Mammary epithelial cell (primary cell): ENCODE measurements at places on chromosomes 16 and 17. TPM values are rescaled to one million over a fixed set of nuclear protein-coding genes. Genes with fewer than 3 reads are reported as not detected.

DNA sequence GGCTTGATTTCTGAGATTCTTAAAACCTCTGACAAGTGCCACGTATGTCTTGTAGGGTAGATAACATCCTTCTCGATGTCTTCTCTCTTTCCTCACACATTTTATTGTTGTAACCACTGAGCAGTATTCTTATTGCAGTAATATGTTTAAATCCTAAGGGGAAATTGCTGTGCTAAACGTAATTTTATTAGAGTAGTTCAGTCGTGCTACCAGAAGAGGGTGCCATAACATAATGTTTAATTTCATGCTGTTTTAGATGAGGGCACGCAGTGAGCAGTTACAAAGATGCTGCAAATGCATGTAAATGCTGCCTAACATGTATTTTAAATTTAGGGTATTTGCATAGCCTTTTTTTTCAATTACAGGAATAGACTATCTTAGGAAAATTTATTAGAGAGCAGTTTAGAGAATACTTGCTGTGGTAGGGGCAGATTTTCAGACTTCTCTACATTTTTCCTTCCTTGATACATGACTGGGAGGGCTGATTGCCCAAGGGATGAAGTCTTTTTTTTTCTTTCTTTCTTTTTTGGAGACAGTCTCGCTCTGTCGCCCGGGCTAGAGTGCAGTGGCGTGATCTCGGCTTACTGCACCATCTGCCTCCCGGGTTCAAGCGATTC is 51.7 kb downstream of the GAN start:
- peak; percentile 42 for DNase-seq

- DNase-seq, result peak; percentile 71
Measured at GRCh38 chr16:30065943-30066760, 592 bp downstream of the ALDOA start.

The CCL16 gene
- total RNA-seq, result not detected in 2 replicates

- peak; percentile 37 for DNase-seq
Measured at GRCh38 chr16:50185005-50185505, 31.9 kb downstream of the TENT4B start.

- DNase-seq, result no peak
Measured at GRCh38 chr16:58492735-58493134, 7.2 kb upstream of the NDRG4 start.

DNA sequence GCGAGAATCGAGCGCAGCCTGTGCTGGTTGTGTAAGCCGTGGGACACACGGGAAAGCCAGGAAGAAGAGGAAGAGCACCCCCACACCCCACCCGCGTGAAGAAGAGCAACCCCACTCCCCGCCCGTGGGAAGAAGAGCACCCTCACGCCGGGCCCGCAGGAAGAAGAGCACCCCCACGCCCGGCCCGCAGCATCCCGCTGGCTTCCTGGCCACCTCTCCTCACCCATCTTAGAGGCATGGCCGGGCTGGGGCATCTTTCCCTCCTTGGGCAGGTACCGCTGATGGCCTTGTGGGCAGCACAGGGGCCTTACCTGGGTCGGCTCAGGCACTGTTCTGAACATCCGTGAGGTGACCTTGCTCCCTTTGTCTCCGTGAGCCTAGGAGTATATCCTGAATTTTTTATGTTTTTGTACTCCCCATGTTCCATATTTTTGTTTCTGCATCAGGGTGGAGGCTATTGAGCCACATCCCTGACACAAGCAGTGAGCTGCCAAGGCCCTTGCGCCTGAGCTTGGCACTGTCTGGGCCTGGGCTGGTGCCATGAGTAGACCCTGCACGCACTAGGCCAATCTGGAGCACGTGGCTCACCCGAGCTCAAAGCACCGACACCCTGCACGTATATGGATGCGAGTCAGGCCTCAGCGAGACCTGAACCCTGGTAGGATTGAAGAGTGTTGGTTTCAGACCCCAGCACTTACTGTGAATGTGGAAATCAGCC is 71.4 kb upstream of the KCTD5 start:
- no peak for DNase-seq
